Panc1 (cell line): ENCODE measurements at places on chromosomes 11 and 22. TPM values are rescaled to one million over a fixed set of nuclear protein-coding genes. Genes with fewer than 3 reads are reported as not detected.

DNA sequence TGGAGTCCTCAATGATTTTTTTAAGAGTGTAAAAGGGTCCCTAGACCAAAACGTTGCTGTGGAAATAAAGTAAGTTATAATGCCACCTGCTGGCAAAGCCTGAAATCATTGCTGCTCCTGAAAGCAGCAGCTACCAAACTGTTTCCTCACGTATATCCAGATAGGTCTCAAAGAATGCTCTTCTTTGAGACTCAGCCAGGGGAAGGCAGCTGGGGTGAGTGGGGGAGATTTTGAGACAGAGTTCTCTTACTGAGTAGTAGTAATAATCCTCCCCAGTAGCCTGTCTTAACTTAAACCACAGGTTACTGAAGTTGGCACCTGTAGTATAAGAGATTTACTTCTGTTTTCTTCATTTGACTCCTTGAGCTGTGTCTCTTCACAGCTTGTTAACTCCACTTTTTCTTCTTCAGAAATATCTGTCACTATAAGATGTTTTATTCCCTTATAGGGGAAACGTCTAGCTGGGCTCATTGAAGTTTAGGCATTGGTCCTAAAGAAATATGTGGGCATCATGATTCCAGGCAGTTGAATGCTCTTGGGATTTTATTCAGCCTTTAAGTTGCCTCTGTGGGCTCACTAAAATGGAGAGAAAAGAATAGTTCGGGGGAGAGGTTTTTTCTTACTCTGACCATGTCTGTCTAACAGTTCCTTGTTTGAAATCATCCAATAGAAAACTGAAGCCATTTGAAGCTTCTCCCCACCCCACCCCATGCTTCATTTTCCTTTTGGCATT, 77.9 kb downstream of the BTBD10 start:
- H3K4me1 ChIP-seq = no peaks in the 10 kb centered on the region
- no peak overlapping the region for H3K27ac ChIP-seq
- no peaks in the 10 kb centered on the region for H3K27me3 ChIP-seq
- peak; percentile 15 for DNase-seq
- H3K36me3 ChIP-seq = peaks cover 10% of the 10 kb centered on the region; the same call in 1 of the 2 replicates

DNA sequence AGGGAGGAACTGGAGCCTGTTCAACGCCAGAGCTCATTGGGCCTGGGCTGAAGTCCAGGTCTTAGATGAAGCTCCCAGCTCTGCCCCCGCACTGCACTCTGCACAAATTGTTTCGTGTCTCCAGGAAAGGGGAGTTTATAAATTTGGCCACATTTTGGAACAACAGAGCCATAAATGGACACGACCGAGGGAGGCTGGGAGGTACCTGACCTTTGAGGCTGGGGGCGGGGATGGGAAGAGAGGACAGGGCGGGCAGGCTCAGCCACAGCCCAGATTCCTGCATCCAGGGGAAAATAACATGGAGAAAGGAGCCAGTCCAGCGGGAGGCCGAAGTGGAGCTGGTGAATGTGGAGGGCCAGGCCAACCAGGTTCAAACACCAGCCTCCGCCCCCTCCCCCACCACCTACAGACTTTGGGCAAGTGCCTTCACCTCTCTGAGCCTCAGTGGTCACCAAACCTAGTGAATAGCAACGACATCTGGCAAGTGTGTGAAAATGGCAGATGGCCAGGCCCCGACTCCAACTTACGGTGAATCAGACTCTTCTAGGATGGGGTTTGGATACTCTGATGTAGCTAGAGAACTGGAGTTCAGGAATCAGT, 36.8 kb upstream of the SMTN start:
- no peaks in the 10 kb centered on the region for H3K4me1 ChIP-seq
- no peaks in the 10 kb centered on the region for H3K27me3 ChIP-seq
- H3K36me3 ChIP-seq = no peaks in the 10 kb centered on the region
- no peak overlapping the region for H3K4me3 ChIP-seq

- no peak overlapping the region for H3K4me3 ChIP-seq
- H3K27me3 ChIP-seq = no peaks in the 10 kb centered on the region; the same call in 1 of the 2 replicates
- H3K36me3 ChIP-seq = peaks cover 4% of the 10 kb centered on the region; the same call in 1 of the 2 replicates
- no peak overlapping the region for H3K27ac ChIP-seq
- no peak for DNase-seq
Measured at GRCh38 chr22:19147195-19147780, 2.8 kb downstream of the GSC2 start.

GRCh38 chr22:45504373-45505341, 2.0 kb downstream of the FBLN1 start:
- DNase-seq = no peak
- peak overlapping the region; percentile 84 for H3K27ac ChIP-seq
- H3K36me3 ChIP-seq = no peaks in the 10 kb centered on the region
- H3K4me3 ChIP-seq = peak overlapping the region; percentile 58
- H3K4me1 ChIP-seq = peaks cover 7% of the 10 kb centered on the region

GRCh38 chr11:116618461-116618860, 154.3 kb downstream of the BUD13 start:
- no peak for DNase-seq
- no peaks in the 10 kb centered on the region for H3K4me1 ChIP-seq
- H3K27ac ChIP-seq = no peak overlapping the region
- H3K27me3 ChIP-seq = peaks cover 18% of the 10 kb centered on the region

- no peak overlapping the region for H3K4me3 ChIP-seq
- DNase-seq = no peak
- no peak overlapping the region; the same call in 1 of the 2 replicates for H3K27ac ChIP-seq
- H3K36me3 ChIP-seq = no peaks in the 10 kb centered on the region
Measured at GRCh38 chr11:106493751-106494150, 416.3 kb downstream of the AASDHPPT start.

DNA sequence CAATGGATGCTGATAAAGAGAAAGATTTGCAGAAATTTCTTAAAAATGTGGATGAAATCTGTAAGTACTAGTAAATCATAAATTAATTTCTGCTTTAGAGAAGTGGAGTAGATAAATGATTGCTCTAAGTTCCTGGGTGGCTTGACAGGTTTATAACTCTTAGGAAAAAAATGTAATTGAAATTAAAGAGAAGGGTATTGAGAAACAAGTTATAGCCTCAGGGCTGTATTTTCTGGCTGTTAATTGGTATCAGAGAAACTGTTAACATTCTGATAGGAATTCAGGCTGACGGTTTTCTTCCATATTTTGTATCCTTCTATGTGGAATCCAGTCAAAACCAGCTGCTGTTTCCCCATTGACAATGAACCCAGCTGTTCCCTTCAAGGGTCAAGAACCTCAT, 1.9 kb downstream of the TTC12 start:
- no peak overlapping the region for H3K27ac ChIP-seq
- no peaks in the 10 kb centered on the region for H3K36me3 ChIP-seq
- peaks cover 15% of the 10 kb centered on the region for H3K4me1 ChIP-seq
- no peaks in the 10 kb centered on the region for H3K27me3 ChIP-seq
- no peak overlapping the region for H3K4me3 ChIP-seq

DNA sequence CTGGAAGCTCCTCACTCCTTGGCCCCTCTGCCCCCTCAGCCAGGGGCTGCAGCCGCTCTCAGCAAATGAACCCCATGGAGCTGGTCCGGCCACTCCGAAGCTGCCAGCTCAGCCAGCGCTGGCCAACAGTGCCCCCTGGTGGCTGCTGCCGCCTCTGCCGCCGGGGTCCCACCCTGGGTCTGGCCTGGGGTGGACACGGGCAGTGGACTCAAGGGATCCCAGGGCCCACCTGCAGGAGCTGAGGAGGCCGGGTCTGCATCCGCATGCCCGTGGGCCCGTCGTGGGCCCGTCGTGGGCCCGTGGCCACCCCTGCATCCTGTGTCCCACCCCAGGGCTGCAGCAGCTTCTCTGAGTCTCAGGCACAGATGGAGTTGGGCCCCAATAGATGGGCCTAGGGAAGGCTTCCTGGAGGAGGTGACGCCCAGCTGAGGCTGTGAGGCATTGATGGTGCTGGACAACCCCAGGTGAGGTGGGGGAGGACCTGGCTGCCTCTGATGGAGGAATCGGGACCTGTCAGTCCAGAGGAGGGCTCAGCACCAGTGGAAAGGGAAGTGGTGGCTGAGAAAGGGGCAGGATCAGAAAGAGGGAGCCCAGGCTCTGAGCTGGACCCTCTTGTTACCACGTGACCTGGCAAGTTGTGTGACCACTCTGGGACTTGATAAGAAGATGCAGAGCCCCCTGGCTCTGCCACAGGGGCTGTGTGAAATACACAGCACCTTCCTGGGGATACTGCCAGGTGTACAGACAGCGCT, 522.3 kb downstream of the BRD1 start:
- H3K4me3 ChIP-seq = no peak overlapping the region
- DNase-seq = no peak
- no peaks in the 10 kb centered on the region for H3K4me1 ChIP-seq
- H3K36me3 ChIP-seq = no peaks in the 10 kb centered on the region

- no peak overlapping the region for H3K27ac ChIP-seq
- no peak for DNase-seq
- H3K27me3 ChIP-seq = peaks cover 2% of the 10 kb centered on the region; the same call in 1 of the 2 replicates
- no peak overlapping the region for H3K4me3 ChIP-seq
Measured at GRCh38 chr11:59261150-59261549, 48.4 kb upstream of the MPEG1 start.

- no peaks in the 10 kb centered on the region; the same call in 1 of the 2 replicates for H3K4me1 ChIP-seq
- no peak overlapping the region for H3K27ac ChIP-seq
- no peak for DNase-seq
- H3K4me3 ChIP-seq = no peak overlapping the region
- H3K27me3 ChIP-seq = no peaks in the 10 kb centered on the region; the same call in 1 of the 2 replicates
- no peaks in the 10 kb centered on the region for H3K36me3 ChIP-seq
Measured at GRCh38 chr11:123505546-123506299, 75.7 kb downstream of the GRAMD1B start.

DNA sequence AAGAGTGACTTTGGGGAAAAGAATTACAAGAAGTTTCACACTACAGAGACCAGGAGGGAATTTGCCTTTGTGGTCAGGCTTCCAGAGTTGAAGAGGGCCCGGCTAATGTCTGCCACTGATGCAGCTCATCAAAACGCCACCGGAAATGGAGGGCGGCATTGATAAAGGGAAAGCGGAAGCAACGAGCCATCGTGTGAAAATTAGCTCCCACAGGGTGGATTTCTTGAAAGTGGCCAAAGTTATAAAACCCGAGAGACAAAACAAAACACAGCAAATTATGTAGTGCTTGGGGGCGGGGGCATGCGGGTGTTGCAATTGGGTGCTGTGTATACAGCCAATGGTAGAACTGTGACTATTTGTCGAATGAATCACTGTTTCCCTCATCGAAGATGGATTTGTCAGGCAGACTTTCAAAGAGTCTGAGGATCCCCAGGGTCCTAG, 113.0 kb downstream of the ADAMTS15 start:
- peaks cover 3% of the 10 kb centered on the region; the same call in 1 of the 2 replicates for H3K4me1 ChIP-seq
- no peaks in the 10 kb centered on the region for H3K36me3 ChIP-seq
- DNase-seq = no peak
- H3K4me3 ChIP-seq = no peak overlapping the region

GRCh38 chr22:36636916-36637315, 66.6 kb downstream of the CACNG2 start:
- H3K4me1 ChIP-seq = peaks cover 21% of the 10 kb centered on the region
- no peaks in the 10 kb centered on the region for H3K36me3 ChIP-seq
- no peak overlapping the region for H3K4me3 ChIP-seq
- H3K27me3 ChIP-seq = no peaks in the 10 kb centered on the region
- no peak overlapping the region for H3K27ac ChIP-seq

DNA sequence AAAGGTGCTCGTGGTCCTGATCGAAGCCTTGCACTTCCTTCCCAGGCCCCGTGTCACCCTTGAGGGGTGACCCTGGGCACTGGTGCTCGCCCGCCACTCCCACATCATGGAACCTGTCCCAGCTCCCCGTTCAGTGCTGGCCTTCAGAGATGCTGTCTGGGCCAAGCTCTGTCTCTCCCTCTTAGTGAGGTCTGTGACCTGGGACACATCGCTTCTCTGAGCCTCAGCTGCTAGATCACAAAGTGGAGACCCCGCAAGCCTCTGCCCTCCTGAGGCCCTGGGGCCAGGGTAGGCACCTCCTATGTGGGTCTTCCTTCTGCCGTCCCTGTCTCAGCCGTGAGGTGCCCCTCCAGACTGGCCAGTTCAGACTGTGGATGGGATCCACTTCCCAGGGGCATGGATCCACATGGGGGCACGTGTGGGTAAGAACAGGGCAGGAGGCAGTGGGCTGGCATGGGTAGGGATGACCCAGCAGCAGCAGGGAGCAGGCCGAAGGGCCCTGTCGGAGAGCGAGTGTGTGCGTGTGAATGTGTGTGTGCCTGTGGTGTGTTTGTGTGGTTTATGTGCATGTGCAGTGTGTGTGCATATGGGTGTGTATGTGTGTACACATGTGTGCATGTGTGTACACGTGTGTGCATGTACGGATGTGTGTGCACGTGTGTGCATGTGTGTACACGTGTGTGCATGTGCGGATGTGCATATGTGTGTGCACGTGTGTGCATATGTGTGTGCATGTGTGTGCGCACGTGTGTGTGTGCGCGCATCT, 1073.7 kb downstream of the BRD1 start:
- DNase-seq = no peak
- no peak overlapping the region for H3K27ac ChIP-seq
- H3K4me3 ChIP-seq = no peak overlapping the region

DNA sequence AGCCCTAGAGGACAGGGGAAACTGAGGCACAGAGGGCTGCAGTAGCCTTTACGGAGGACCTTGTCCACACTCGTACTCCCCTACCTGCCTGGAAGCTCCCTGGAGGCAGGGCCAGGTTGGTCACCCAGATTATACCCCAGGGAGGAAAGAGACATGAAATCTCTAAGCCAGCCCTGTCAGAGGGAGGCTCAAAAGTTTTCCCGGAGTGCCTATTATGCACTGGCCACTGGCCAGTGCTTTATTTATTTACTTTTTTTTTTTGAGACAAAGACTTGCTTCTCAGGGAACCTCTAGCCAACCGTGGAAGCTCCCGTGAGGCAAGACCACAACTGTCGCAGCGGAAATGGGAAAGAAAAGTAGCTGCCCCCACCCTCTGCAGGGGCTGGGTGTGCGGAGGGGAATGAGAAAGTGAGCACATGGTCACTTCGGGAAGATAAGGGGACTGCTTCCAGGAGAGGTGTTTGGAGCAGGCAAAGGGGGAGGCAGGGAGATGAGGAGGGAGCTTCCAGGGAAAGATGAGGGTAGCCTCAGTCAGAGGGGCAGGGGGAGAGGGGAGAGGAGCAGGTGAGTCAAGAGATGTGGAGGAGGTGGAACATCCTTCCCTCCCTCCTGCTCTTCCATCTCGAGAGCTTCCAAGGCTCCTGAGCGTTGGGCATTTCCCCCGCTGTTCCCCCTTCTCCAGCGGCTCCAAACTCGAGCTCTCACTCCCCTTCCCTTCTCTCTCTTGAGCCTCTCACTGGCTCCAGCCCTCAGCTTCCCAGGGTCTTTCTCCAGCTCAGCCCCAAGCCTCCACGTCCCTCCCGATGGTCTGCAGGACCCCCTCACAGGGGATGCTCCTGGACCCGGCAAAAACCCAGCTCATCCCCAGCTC, 4.3 kb downstream of the IL2RB start:
- H3K4me3 ChIP-seq = no peak overlapping the region
- no peak for DNase-seq
- H3K27me3 ChIP-seq = no peaks in the 10 kb centered on the region
- H3K27ac ChIP-seq = no peak overlapping the region
- peaks cover 3% of the 10 kb centered on the region for H3K4me1 ChIP-seq
- H3K36me3 ChIP-seq = no peaks in the 10 kb centered on the region

Gene H19
- 1,268 TPM for total RNA-seq

Gene THY1
- total RNA-seq = 13.7 TPM

Gene BEST1
- 0.13 TPM for total RNA-seq

Gene SLC22A8
- total RNA-seq = not detected

Gene ZNF214
- 3.0 TPM for total RNA-seq

Gene SERPING1
- total RNA-seq = 1.3 TPM

Gene MUC2
- total RNA-seq = 0.08 TPM

Gene HBG1
- 2.3 TPM for total RNA-seq

Gene CRYBB2
- 0.39 TPM for total RNA-seq

Gene UBE4A
- total RNA-seq = 57.9 TPM

Gene VPS51
- 101 TPM for total RNA-seq
